Psoas muscle (tissue), 8 donors: ENCODE measurements at places on chromosomes 1 and 21.

DNA sequence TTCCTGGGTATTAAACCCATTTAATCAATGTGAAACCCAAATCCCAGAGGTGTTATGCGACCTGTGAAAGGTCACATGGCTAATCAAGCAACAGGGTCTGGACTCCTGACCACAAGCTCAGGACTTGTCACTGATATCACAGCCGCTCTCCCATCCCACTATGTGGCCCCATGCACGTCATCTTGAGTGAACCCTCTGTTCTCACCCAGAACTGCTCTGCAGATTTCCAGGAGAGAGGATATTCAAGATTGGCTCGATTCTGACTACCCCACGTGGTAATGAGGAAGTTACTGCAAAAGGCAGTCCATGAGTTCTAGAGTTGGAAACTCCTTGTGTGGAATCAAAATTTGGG, 173.5 kb upstream of the ETV3 start:
- no peak overlapping the region for H3K4me3 ChIP-seq
- H3K36me3 ChIP-seq: no peaks in the 10 kb centered on the region
- no peaks in the 10 kb centered on the region for H3K4me1 ChIP-seq
- no peak overlapping the region for H3K27ac ChIP-seq

DNA sequence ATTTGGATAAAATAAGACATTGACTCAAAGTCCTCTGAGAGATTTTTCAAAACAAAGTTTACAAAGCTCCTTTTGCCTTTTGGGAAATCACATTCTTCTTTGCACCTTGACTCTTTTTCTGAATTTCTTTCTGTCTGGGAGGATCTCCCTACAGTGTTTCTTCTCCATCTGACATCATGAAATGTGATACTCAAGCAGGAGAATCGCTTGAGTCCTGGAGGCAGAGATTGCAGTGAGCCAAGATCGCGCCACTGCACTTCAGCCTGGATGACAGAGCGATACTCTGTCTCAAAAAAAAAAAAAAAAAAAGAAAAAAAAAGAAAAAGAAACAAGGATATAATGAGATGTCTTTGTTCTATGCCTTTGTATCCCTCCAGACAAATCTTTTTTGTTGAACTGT, 13.3 kb upstream of the GRIK1 start:
- no peak for DNase-seq
- no peaks in the 10 kb centered on the region for H3K36me3 ChIP-seq
- no peaks in the 10 kb centered on the region for H3K4me1 ChIP-seq

DNA sequence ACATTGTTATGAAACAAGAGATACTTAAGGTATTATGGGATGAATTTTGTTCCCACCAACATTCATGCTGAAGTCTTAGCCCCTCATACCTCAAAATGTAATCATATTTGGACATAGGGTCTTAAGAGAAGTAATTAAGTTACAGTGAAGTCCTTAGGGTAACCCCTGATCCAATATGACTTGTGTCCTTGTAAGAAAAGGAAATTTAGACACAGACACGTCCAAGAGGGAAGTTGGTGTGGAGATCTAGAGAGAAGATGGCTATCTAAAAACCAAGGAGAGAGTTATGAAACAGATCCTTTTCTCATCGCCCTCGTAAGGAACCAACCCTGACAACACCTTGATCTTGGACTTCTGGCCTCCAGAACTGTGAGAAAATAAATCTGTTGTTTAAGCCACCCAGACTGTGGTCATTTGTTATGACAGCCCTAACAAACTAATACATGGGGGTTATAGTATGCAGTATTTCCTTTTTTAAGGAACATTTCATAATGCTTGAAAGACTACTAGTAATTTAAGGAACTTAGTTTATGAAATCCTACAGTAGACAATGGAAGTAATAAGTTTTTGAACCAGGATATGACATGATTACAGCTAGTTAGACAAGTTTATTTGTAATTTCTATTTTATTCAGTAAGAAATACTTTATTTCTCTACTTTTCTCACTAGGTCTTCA, 875.5 kb upstream of the ADGRL2 start:
- H3K27me3 ChIP-seq: no peaks in the 10 kb centered on the region
- H3K27ac ChIP-seq: no peak overlapping the region
- no peaks in the 10 kb centered on the region for H3K36me3 ChIP-seq
- no peak overlapping the region for H3K4me3 ChIP-seq
- DNase-seq: no peak
- H3K4me1 ChIP-seq: no peaks in the 10 kb centered on the region

DNA sequence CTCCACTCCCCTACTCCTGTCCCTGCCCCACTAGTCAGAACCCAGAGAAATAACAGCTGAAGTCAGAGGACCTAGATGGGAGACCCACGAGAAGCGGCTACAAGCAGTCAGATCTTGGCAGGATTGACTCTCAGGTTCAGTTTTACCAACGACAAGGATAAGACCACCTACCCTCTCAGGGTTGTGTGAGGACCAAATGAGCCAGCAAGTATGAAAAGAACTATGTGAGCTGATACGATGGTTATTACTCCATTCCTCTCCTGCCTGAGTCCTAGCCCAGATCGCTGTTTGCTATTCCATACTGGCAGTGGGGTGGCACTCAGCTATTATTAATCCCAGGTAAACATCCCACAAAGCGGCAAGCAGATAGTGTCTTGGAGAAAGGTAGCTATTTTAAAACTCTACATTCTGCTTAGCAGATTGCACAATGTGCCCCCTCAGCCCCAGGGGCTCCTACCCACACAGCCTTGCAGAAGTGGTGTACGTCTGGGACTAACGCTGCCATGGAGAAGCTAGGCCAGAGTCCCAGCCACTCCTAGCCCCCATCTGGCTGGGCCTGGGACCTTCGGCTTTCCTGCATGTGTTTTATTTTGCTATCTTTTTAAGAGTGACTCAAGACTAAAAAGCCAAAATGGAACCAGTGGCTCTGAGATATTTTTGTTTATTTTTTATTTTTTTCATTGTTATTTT, 58.9 kb downstream of the CD46 start:
- H3K36me3 ChIP-seq: no peaks in the 10 kb centered on the region
- peak overlapping the region; percentile 51 for H3K4me3 ChIP-seq
- no peaks in the 10 kb centered on the region for H3K27me3 ChIP-seq
- peaks cover 98% of the 10 kb centered on the region for H3K4me1 ChIP-seq

DNA sequence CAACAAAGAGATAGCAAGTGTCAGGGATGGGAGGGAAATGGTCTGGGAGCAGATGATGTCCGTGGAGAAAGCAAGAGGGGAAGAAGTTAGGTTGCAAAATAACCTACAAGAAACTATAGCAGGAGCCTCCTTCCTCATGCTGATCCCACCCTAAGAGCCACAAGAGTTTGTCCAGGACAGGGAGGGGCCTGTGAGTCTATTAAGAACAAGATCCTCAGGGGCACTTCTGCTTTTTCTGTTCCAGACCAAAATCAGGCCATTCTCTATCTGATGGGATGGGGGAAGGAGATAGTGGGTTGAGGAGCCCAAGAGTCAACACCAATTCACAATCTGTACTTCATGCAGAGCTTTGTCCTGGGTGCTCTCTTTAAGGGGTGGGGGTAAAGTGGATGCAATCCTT, 7.7 kb upstream of the ATP1A4 start:
- H3K4me1 ChIP-seq: peaks cover 6% of the 10 kb centered on the region
- DNase-seq: no peak
- H3K4me3 ChIP-seq: no peak overlapping the region
- H3K36me3 ChIP-seq: no peaks in the 10 kb centered on the region

- H3K27me3 ChIP-seq: no peaks in the 10 kb centered on the region
- H3K4me1 ChIP-seq: no peaks in the 10 kb centered on the region
- no peak overlapping the region for H3K27ac ChIP-seq
- no peaks in the 10 kb centered on the region for H3K36me3 ChIP-seq
- no peak for DNase-seq
These were observed 48.6 kb upstream of the LMO4 start for GRCh38 chr1:87279966-87280535.

DNA sequence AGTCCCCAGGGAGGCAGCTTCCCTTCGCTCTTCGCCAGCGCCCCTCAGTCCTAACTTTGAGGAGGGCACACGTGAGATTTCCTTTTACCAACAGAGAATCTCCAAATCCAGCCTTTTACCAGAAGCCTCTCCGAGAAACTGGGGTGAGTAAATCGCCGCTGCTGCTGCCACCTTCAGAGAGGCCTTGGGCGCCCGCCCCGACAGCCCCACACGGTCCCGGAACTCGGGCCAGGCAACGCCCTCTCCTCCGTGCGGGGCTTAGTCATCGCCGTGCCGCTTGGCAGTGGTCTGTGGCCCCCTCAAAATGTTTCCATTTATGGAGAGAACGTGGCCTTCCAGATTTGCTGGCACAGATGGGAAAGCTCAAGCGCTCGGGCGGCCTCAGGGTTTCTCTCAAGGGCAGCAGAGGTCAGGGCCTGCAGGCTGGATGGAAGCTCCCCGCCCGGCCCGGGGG, 41.4 kb upstream of the COL6A2 start:
- H3K4me3 ChIP-seq: no peak overlapping the region
- no peaks in the 10 kb centered on the region for H3K36me3 ChIP-seq
- peak overlapping the region; percentile 64 for H3K27ac ChIP-seq
- no peaks in the 10 kb centered on the region for H3K4me1 ChIP-seq
- DNase-seq: peak; percentile 89

GRCh38 chr1:223444411-223444810, 51.2 kb downstream of the CCDC185 start:
- H3K27ac ChIP-seq: no peak overlapping the region
- no peaks in the 10 kb centered on the region for H3K36me3 ChIP-seq
- no peak overlapping the region for H3K4me3 ChIP-seq

DNA sequence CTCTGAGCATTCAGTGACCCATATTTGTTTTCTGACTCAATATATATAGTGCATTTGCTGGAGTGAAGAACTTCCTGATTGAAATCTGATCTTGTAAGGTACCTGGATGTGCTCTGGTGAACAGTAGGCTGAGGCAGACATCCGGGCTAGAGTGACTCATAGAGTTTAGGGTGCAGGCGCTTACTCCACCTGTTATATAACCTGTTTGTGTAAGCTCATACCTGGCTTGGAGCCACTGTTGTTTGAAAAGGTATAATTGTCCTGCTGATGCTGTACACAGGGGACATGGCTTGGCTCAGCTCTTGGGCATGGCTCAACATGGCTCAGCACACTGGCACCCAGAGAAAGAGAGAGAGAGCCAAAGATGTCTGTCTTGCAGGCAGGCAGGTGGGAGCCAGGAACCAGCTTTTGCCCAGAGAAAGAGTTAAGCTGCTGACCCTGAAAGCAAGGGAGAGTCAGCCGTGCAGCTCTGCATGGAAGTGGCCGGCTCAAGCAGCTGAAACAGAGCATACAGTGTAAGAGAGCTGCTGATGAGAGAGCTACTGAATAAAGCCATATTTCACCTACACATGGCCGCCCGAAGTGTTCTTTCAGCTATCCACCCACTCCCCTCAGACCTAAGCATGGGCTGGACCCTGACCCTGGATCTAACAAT, 43.2 kb downstream of the GJA5 start:
- peaks cover 10% of the 10 kb centered on the region for H3K27me3 ChIP-seq
- no peak overlapping the region for H3K27ac ChIP-seq
- H3K4me1 ChIP-seq: no peaks in the 10 kb centered on the region
- no peaks in the 10 kb centered on the region for H3K36me3 ChIP-seq
- no peak overlapping the region for H3K4me3 ChIP-seq
- no peak for DNase-seq

DNA sequence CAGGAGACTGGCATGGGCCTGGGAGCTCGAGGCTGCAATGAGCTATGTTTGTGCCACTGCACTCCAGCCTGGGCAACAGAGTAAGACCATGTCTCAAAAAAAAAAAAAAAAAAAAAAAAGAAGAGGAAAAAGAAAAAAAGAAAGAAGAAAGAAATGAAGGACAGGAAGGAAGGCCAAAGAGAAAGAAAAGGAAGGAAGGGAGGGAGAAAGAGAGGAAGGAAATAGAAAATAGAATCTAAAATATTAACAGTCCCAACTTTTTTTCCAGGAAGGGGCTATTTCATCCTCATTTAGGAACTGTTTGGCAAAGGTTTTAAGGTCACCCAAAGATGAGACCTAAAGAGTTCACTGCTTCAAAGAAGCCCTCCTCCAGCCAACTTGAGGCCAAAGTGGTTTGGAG, 2.5 kb downstream of the MUL1 start:
- DNase-seq: no peak
- no peak overlapping the region for H3K27ac ChIP-seq
- peaks cover 35% of the 10 kb centered on the region for H3K4me1 ChIP-seq

DNA sequence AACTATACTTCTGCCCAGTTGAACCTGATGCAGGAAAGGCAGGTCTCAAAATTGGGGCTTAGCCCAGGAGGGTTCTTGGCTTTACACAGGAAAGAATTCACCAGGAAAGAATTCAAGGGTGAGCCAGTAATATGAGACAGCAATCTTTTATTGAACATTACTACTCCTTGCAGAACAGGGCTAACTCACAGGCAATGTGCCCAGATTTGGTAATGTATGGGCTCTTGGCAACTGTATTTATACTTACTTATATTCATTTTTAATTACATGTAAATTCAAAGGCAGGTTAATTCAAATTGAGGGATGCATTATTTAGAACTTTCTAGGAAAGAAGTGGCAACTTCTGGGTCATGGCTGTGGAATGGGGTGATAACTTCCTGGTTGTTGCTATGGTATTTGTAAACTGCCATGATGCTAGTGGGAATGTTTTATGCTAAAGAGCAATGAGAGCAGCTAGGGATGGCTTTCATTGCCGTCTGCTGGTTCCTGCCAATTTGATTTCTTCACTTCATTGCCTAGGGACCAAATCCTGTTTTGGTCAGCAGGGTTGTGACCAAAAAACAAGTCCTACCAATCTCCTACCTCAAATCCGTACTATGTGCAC, 107.5 kb downstream of the CHRM3 start:
- H3K4me1 ChIP-seq: no peaks in the 10 kb centered on the region
- no peaks in the 10 kb centered on the region for H3K36me3 ChIP-seq
- no peak overlapping the region for H3K4me3 ChIP-seq
- H3K27me3 ChIP-seq: no peaks in the 10 kb centered on the region

- no peaks in the 10 kb centered on the region for H3K4me1 ChIP-seq
- no peaks in the 10 kb centered on the region for H3K27me3 ChIP-seq
- no peaks in the 10 kb centered on the region for H3K36me3 ChIP-seq
These were observed 53.4 kb downstream of the RPS6KA1 start for GRCh38 chr1:26582836-26583460.

DNA sequence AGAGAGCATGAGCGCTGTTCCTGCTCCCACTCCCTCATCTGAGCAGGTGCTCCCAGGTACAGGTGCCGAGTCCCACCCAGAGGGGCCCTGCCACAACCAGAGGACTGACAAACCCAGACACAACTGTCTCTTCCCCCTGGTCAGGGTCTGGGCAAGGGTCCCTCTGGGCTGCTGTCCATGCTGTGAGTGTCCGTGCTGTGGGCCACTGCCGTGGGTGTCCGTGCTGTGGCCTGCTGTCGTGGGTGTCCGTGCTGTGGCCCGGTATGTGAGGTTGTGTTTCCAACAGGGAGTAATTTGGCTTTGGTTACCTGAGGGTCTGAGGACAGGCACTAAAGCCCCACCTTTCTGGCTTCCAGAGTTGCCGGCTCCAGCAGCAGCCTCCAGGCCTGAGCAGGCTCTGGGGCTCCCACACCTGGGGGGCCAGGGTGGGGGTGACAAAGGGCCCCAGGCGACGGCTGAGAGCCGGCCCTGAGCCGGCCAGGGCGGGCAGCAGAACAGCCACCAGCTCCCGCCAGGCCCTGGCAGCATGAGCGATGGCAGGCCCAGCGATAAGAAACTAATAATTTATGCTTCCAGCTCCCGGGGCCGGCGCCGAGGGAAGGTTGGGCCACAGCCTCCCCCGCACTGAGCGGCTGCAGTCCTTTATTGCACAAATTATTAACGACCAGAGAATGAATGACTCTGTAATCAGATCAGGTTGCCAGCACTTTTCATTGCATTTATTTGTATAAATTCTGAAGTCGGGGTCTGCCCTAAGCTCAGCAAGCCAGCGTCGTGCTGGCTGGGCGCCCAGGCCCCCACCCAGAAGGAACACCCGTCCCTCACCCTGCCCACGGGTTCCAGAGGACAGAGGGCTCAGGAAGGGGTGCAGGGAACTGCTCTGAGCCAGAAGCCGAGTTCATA, 7.3 kb upstream of the SAMD11 start:
- H3K4me1 ChIP-seq: peaks cover 12% of the 10 kb centered on the region
- no peak overlapping the region for H3K4me3 ChIP-seq
- H3K36me3 ChIP-seq: no peaks in the 10 kb centered on the region
- DNase-seq: peak; percentile 36
